Activated gamma-delta T cell treated with Interleukin-2 at 50 U/mL for 16 hours (primary cell): ENCODE measurements at places on chromosomes 4 and X.

GRCh38 chr4:113832803-113833202 is 71.3 kb upstream of the CAMK2D start:
- no peak for DNase-seq

DNA sequence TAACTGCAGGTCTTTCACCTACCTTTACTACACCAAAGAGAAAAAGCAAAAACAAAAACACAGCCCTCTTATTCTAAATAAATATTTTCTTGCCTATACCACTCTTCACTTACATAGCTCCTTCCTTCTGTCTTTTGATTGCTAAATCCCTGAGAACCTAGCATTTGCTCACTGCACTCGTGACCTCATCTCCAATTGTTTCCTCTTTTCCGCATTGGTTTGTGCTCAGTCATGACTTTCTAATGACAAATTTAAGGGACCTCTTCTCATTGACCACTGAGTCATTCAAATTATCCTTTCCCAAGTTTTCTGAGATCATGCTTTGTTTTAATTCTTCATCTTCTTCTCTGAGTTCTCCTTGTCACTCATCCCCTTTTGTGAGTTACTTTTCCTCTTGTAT is 1697.1 kb downstream of the STIM2 start:
- no peak for DNase-seq

DNA sequence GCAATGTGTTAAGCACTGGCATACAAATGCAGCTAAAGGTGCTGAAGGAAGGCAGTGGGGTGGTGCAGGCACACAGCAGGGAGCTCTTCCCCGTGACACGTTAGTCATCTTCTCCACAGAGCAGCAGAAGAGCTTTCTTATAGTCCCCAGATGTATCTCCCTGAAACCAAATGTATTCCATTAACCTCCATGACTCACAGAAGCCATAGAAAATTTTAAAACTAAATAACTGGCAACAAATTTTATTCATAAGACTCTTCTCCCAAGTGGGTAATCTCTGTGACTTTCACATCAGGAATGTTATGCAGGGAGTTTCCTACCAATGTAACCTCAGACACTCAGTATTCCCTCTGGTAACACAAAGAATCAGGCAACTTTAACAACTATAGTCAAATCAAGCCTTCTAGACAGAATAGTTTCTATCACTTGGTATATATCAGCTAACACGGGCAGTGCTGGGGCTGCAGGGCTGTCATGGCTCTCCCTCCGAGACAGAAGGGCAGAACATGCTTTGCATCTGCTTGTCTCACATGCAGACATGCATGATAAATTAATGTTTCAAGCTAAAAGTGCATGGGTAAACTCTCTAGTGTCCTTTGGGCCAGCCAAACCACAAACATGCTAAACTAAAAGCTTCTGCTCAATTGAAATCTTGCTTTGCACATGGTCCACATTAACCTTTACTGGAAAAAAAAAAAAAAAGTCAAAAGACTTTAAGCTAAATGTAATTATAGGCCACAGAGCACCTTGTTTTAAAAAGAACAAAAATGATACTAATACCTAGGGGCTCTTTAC is 28.2 kb downstream of the ANXA5 start:
- no peak for DNase-seq

GRCh38 chrX:104310090-104310489 is 55.4 kb upstream of the ESX1 start:
- no peak for DNase-seq

DNA sequence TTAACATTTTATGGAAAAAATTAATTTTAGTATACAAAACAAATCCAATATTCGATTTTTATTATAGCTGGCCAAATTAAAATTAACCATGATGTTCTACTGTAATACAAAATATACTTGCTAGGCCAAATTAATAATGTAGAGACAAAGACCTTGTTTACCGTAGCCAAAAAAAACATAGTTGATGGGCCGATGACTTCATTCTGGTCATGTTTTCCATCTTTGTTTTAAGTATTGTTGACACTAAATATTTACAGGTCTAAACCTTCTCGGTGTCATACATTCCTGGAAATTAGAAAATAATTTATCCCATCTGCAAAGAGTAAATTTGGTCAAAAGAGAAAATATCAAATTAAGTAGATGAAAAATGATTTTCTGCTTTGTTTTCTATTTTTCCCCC is 698.5 kb downstream of the GRID2 start:
- DNase-seq = no peak

DNA sequence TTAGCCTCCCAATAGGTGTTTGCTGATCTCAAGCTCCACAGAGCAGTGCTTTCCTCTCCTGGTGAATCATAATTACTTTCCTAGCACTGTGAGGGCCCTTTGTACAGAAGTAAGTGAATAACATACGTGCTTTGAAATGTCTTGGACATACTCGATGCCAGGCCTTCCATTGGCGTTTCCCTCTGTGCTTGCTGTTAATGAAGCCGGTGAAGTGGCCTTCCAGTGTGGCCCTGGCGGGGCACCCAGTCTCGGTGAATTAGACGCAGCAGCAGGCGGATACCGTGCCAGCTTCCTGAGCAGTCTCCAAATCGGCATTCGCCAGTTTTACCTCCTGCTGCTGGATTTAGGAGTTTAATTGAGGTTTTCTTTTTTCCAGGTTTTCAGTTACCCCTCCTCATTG is 132.3 kb downstream of the HMX1 start:
- DNase-seq = no peak

GRCh38 chr4:56082829-56083228 is 134.1 kb downstream of the CEP135 start:
- DNase-seq = no peak

DNA sequence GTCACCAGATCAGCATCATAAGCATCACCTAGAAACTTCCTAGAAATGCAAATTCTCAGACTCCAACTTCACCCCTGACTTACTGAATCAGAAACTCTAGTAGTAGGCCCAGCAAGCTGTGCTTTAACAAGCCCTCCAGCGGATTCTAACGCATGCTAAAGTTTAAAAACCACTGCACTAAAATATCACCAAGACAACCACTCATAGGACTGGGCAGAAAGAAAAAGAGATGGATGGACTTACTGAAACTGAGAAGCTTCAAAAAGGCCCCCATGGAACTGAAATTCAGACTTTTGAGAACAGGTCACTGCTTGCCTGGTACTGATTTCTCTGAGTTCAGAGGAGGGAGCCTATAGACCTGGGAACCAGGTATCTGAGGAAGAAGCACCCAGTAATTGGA is 40.1 kb downstream of the FAM241A start:
- DNase-seq = no peak

DNA sequence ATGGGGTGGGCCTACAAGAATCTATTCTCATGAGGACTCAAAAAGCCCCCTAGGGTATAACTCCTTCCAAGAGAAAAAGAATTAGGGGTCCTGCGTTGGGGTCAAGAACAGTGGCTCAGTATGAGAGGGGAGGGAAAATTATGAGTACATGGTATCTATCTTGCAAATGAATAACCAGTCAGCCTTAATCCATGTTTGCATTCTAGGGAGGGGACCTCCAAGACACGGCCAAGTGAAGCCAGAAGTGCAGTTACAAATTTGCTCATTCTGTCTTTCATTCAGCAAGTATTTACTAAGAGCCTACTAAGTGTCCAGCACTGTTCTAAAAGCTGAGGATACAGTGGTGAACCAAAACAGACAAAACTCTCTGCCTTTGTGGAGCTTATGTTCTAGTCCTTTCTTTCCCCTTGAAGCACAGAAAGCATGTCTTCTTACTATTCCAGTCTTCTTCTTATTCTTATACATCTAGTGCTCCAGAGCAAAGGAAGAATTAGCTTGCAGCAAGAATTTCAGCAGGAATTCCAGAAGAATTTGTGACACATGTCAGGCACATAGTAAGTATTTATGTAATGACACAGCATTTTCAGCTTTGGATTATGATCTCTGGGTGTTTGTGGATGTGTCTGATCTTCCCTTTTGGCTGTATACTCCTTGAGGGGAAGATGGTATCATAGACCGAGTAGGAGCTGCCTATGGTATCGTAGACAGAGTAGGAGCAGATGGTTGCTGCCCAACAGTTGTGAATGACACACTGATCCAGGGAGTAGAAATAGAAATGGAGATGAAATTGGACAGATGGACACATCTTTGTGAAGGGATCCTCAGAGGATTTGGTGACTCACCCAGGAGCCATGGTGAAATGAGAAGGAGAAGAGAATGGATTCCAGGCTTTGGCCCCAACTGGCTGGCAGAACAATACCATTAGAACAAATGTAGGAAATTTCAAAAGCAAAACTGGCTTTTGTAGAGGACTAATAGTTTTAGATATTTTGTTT is 75.9 kb downstream of the COQ2 start:
- no peak for DNase-seq

DNA sequence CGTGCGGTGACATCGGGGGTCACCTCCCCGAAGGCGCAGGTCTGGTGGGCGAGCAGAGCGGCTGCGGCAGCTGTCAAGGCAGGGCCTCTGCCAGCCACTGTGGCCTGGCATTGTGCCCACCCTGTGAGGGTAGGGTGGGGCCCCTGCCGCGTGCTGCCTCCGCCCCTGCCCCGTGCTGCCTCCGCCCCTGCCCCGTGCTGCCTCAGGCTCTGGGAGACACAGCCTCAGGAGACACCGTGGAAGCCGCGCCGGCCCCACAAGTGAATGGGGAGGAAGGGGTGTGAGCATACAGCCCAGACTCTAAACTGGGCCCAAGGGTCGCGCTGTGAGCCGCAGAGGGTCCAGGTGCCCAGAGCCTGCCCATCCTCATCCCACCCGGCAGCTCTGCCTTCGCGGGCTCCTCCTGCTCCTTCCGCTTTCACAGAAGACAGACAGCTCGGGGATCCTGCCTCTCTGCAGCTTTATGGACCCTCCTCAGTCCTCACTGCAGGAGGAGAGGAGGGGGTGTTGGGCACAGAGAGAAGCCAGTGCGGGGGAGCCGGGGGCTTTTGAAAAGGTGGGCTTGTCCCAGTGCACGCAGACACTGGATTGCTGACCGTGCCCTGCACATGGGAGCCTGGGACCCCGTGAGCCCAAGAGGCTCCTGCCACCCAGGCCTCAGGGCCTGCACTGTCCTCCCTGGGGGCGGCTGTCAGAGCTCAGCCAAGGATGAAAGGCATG is 27.4 kb downstream of the PCGF3 start:
- DNase-seq = no peak

DNA sequence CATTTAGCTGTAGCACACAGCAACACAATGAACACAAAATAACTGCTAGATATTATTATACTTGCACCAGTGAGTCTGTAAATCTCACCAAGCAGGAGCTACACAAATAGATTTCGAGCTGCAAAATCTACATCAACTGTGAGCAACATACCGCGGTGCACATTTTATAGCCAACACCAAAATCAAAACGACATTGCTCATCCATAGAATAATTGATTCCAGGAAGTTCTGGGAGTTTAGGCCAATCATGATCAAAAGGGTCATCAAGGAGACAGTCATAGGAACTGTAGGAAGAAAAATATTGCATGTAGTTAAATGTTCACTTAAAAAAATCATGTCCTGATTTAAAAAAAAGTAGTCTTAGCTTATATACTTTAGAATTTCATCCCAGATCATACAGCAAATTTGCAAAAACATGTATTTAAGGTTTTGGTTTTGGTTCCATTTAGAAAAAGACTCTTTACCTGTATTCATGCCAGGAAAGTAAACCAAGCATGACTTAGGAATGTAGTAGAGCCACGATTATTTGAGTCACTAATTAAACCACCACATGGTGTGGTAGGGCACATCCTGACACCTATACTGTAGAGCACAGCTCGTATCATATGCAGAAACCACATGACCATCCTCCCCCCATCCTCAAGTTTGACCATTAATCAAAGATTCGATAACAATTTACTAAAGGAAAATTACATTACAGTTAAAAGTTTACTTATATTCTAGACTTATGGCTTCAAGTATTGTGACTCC is 250.4 kb downstream of the ADAMTS3 start:
- no peak for DNase-seq

DNA sequence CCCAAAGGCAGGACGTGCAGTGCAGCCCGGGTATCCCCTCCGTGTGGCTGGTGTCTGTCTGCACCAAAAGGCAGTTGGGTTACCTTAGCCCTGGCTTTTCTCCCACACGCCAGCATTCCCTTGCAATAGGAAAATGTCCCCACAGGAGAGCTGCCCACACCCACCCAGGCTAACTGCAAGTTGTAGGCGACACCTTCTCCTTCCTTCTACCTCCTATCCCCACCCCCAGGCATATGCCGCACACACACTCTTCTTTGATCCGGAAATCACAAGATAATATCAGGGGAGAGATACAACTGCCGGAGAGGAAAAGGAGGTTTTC is 444 bp upstream of the APBB2 start:
- no peak for DNase-seq

DNA sequence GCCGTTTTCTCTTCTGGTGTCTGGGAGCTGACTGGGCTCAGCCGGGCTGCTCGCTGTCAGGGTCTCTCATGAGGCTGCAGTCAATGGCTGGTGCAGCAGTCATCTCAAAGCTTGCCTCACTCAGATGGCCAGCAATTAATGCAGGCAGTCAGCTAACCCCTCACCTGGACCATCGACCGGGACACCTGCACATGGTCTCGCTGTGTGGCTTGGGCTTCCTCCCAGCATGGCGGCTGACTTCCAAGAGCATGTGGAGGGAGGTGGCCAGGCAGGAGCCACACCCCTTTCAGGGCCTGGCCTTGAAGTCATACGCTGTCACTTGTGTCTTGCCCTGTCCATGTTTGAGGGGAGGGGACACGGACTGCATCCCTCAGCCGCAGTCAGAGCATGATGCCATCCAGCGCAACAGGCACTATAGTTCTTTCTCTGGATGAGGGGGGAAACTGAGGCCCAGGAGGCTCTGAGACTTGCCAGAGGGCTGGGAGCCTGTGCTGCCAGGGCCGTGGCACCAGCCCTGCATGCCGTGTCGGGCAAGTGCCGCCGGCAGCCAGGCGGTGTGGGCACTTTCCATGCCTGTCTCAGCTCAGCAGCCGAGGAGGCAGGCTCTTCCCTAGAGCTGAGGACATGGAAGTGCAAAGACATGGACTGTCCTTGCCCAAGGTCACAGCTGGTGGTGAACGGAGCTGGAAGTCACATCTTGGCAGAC is 201.8 kb downstream of the AFAP1 start:
- DNase-seq = no peak

- no peak for DNase-seq
These were observed 4.2 kb upstream of the SLC9A6 start for GRCh38 chrX:135981010-135981409.
